Lower leg skin (tissue), 4 donors: ENCODE measurements at places on chromosomes 5 and 9. TPM values are rescaled to one million over a fixed set of nuclear protein-coding genes. Genes with fewer than 3 reads are reported as not detected.

DNA sequence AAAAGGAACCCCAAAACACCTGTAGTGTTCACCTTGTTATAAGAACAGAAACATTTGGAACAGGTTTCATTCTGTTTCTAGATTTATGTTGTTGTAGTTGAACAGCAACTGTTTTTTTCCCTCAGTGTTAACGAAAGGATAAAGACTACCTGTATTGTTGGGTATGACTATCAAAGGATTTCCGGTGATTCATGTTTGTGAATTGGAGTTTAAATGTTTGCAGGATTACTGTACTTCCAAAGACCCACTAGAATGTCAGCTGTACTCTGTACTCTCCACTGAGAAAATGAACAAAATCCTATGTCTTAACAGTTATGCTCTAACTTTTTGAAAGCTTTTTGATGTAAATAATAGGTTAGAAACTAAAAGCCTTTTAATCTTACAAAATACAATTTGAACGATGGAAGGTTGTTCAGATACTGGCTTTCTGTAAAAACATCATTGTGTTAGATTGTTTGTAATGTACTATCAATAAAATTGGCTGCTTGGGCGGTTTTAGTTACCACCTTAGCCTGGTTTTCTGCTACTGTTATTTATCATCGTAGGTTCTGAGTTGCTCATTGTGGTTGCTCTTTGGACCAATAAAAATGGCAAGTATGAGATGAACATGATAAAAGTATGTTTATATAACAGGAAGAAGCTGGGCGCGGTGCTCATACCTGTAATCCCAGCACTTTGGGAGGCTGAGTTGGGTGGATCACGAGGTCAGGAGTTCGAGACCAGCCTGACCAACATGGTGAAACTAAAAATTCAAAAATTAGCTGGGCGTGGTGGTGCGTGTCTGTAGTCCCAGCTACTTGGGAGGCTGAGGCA is 44.1 kb downstream of the DCP2 start:
- no peak for DNase-seq

GRCh38 chr9:78831726-78832125 is 534.8 kb downstream of the PSAT1 start:
- no peak for DNase-seq

DNA sequence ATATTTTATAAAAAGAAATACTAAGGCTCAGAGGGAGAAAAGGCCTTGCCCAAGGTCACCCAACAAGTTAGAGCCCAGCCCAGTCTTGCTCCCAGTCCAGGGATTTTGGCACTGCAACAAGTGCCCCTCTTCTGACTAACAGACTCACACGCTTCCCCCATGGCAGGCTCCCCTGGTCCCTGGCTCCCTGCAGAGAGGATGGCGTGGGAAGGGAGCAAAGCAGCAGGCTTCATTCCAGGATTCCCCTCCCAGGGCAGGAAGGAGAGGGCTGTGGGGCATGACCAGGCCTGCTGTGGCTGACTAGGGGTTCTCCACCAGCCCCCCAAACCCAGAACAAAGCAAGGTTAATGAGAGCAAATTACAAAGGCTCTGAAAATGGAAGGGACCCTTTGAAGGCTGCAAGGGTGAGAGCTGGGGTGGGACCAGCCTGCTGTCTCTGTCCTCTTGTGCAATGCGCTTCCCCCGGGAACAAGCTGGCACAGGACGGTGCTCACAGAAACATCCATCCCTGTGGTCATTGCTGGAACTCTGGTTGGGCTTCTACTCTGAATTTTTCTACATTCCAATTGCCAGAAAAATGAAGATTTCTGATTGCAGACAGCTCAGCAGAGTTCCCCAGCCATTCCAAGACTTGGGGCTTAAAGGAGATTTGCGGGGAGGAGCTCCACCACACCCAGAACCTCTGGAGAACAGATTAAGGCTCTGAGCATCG is 37.1 kb upstream of the FAT2 start:
- peak; percentile 85 for DNase-seq

- no peak for DNase-seq
These were observed 12.4 kb downstream of the CBY3 start for GRCh38 chr5:179668391-179668790.

- DNase-seq: no peak
These were observed 170.0 kb upstream of the RASA1 start for GRCh38 chr5:87097664-87098063.

- peak; percentile 94 for DNase-seq
These were observed 153.5 kb downstream of the CDC42SE2 start for GRCh38 chr5:131417240-131417869.

DNA sequence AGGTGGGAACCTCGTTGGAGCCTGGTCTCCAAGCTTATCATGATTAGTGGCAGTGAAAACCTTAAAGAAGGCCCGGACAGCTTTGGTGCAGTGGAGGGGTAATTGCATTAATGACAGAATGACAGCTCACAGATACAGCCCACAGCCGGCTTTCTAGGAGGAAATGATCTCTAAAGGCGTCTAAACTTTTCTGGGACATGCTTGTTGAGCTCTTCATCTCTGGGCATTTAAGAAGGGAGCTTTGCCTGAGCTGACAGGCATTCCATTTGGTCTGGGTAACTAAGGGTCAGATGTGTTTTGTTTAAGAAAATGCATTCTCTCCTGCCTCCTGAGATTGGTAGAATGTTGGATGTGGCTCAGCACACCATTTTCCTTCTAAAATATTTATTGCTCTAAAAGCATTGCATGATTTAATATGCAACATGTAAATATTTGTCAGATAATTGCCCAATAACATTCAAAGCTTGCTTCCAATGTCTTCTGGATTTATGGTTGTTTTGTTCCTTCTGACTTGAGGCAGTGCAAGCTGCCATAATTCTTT is 4.0 kb downstream of the ANKRD33B start:
- no peak for DNase-seq

- DNase-seq: no peak
These were observed 25.7 kb upstream of the PPP3R2 start for GRCh38 chr9:101620452-101620851.

- no peak for DNase-seq
These were observed 68.5 kb downstream of the MYO10 start for GRCh38 chr5:16867577-16867953.

- no peak for DNase-seq
These were observed 131.5 kb downstream of the FSTL4 start for GRCh38 chr5:133480866-133481265.

DNA sequence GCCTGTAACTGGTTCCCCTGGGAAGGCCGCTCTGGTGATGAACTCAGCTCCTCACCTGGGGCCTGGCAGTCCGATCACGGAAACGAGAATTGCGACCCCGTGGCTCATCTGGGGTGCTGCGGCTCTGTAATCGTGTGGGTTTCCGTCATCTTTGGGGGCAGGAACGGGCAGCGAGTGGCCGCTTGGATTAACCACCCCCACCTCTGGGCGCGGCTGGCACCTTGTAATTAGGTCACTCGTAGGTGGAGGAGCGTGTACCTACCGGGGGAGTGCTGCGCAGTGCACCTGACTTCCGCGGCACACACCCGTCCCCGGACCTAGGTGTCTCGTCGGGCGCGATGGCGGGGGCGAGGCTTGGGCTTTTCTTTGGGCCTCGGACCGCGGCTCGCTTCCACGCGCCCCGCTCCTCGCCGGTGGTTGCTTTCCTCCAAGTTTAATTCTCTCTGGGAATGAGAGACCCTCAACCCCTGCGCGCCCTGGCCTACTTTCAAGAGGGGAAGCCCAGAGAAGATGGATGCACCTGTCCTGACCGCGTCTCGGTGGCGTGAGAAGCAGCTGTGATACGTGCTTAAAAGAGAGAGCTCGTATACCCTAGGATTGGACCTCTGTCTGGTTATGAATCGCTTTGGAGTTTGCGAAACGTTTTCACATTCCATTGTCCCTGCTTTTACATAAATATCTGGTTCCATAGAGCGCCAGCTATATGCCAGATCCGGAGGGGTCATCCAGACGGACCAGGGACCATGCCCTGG is 744 bp upstream of the PPP2CA start:
- DNase-seq: no peak

DNA sequence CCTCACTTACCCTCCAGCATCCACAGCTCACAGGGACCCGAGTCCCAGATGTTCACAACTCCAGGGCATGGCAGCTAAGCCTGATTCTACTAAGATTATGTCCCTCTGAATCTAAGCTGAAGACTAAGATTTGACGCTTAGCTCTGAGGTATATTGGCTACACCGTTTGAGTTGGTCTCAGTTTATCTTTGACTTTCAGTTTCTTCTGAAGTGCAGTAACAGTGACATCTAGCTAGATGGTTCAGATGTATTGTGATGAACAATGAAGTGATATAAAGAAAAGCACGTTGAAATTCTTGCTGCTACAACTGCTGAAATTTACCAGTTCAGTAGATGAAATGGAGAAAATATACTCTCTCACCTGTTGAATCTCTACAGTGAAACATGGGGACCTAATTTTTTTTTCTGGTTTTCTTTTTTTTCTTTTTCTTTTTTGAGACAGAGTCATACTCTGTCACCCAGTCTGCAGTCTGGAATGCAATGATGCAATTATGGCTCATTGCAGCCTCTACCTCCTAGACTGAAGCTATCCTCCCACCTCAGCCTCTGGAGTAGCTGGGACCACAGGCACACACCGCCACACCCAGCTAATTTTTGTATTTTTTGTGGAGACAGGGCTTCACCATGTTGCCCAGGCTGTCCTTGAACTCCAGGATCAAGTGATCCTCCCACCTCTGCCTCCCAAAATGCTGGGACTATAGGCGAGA is 15.7 kb downstream of the RFK start:
- DNase-seq: no peak

Gene SLC1A3
- 12.1 TPM for total RNA-seq

Gene NR2F1
- total RNA-seq: 5.9 TPM

Gene PCDHA4
- not detected for total RNA-seq

Gene TEX48
- total RNA-seq: not detected
